ENCODE measurements at places on chromosomes 12 and 14. TPM values are rescaled to one million over a fixed set of nuclear protein-coding genes. Genes with fewer than 3 reads are reported as not detected.

CCDC177 gene
- total RNA-seq = not detected

KRT80 gene
- 0.31 TPM for total RNA-seq

HOXC11 gene
- total RNA-seq = not detected

TRPV4 gene
- total RNA-seq = 0.13 TPM

DNA sequence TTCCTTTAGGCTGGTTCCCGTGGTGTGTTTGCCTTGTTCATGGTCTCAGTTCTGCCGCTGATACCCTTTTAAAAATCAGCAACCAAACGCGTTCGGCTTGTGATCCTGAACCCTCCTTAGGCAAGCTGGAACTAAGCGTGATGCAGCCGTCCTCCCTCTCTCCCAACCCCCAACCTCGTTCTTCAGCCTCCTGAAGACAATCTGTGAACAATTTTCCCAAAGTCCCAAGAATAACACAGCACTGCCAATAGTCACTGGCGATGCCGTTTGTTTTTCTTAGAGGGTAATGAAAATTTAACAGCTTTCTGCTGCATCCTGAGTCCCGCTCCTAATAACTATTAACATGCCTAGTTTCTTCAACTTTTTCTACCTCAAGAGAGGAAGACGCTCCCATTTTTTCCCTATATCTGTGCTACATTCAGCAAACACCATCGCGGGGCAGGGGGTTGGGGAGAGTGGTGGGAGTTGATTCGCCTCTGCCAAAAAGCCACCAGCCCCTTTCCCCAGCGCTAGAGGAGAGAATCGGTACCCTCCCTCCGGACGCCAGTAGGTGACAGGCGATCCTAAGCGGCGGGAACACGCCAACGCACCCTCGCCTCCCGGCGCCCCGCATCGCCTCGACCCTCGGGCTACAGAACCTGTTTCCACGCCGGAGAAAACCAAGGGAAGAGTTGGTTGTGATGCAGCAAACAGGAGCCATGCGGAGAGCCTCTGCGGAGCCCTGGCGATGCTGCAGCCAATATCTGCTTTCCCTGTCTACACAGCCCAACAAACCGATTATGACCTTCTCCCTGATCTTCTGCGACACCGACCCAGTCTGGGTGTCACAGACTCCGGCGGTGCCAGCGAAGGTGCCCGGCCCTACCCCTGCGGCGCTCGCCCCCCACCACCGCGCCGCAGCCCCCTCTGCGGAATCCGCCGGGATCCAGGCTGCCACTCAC lies 752 bp downstream of the PRICKLE1 start:
- H3K27me3 ChIP-seq = peaks cover 6% of the 10 kb centered on the region
- H3K27ac ChIP-seq = peak overlapping the region; percentile 86
- peaks cover 7% of the 10 kb centered on the region for H3K4me1 ChIP-seq
- H3K36me3 ChIP-seq = no peaks in the 10 kb centered on the region

- peaks cover 100% of the 10 kb centered on the region for H3K4me1 ChIP-seq
- no peaks in the 10 kb centered on the region for H3K36me3 ChIP-seq
- ATAC-seq = peak; percentile 59
- H3K4me3 ChIP-seq = no peak overlapping the region
- H3K27me3 ChIP-seq = no peaks in the 10 kb centered on the region
- H3K27ac ChIP-seq = no peak overlapping the region
These were observed 7.9 kb downstream of the CCDC85C start for GRCh38 chr14:99596071-99596627.

GRCh38 chr12:93148412-93148811 lies 219.3 kb upstream of the EEA1 start:
- ATAC-seq = no peak
- no peaks in the 10 kb centered on the region for H3K36me3 ChIP-seq
- H3K4me1 ChIP-seq = peaks cover 14% of the 10 kb centered on the region
- H3K4me3 ChIP-seq = no peak overlapping the region

DNA sequence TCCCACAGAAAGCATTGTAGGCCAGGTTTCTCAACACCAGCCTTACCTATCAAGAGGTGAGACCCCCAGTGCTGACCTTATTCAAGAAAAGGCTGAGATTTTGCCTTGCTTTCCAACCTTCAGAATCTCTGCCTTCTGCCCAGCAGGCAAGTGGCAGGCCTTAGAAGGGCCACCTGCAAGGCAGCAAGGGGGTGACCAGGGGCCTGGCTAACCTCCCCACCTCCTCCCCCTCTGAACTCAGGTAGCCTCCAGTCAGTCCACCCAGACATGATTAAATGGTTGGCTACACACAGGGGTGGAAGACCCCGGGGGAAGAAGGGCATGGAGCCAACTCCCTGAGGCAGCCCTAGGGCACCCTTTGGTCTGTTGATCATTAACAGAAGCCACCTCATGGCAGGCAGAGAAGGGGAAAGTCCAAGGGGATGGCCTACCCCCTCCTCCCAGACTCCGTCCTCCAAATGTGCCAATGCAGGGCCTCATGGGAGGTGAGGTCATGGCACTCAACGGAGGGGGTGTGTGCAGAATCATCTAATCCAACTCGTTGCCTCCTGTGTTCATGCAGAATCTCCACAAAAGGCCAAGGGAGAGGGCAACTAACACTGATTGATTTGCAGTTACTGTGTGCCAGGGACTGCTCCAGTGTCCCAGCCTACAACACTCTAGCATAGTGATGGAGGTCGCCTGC lies 8.5 kb downstream of the ZFP36L1 start:
- peaks cover 76% of the 10 kb centered on the region for H3K4me1 ChIP-seq
- no peaks in the 10 kb centered on the region for H3K36me3 ChIP-seq
- ATAC-seq = no peak
- peak overlapping the region; percentile 100 for H3K27ac ChIP-seq

DNA sequence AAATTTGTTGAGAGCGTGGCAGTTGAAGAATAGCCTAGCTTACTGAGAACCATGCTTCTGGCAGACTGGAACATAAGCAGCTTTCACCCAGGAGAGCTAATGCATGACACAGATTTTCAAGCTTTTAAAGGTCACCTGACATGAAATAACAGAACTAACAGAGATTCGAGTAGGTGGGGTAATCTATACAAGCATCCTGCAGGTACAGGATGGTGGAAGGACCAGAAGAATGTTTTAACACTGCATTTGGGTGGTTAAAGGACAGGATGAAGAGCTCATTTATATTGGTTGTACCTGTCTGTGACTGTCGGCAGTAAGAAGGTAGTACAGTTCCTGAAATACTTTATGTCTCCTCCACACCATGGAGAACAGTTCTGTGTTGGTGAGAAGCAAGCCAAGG lies 8.9 kb downstream of the PELI2 start:
- H3K27me3 ChIP-seq = no peaks in the 10 kb centered on the region
- no peak for ATAC-seq
- peaks cover 10% of the 10 kb centered on the region for H3K4me1 ChIP-seq
- H3K36me3 ChIP-seq = no peaks in the 10 kb centered on the region
- no peak overlapping the region for H3K27ac ChIP-seq

DNA sequence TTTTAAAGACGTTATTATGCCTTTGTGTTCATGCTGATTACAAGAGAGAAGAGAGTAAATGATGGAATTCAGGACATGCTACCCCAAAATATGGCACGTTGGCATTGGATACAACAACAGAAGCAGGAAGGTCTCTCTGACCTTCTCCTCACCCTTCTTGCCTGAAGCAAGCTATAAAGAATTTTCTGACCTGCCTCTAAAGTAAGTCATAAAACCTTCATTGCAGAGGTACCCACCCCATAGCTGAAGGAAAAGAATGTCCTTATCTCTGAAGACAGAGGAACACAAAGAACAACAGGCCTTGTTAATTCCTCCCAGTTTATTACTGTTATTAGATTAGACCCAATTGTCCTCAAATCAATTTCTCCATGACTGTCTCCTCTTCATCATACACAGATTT lies 176.2 kb downstream of the FBXL14 start:
- ATAC-seq = no peak
- H3K36me3 ChIP-seq = peaks cover 37% of the 10 kb centered on the region
- no peaks in the 10 kb centered on the region for H3K4me1 ChIP-seq

Measured in gastroesophageal sphincter (tissue), 4 donors.